ENCODE measurements at places on chromosomes 6 and 20.

GRCh38 chr20:60695226-60696000, 556.6 kb upstream of the CDH4 start:
- DNase-seq: no peak

- DNase-seq: no peak
These were observed 252.3 kb upstream of the KCNG1 start for GRCh38 chr20:51275181-51275580.

DNA sequence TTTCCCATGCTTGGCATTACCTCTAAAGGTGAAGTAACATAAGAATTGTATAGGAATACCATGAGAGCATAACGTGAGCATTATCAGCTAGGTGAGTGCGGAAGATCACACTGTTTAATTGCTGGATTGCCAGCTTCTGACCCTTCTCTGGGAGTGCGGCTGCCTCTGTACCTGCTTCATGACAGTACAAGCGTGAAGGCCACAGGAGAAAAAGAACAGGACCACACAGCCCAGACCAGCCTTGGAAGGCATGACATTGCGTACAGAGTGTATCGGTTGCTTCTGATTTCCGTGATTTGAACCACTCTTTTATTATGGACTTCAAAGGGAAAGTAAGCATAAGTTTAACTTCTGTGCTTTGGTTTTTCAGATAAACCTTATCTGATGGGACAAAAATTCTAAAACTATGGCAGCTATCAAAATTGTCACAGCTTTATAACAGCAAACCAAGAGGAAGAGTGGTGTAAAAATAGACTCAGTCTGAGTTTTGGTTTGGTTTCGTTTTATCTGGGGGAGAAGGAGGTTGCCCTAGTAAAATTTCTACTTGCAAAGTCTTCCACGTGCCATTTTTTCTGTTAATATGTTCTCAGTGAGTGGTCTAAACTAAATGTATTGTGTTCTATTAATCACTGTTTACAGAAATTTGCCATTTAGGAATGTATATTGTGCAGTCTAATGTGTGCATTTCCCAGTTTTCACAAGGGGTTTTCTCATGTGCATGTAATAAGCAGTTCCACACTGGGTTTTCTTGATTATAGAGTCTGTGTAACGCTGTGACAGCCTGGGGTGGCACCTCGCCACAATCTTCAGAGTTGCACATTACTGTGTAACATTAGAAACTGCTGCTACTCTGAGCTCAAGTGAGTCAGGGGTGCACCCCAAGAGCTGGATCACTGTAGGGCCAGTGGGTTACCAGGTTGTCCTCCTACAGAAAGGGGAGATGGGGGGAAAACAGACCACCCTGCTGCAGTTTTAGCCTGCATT, 97.3 kb downstream of the RPP40 start:
- no peak for DNase-seq

DNA sequence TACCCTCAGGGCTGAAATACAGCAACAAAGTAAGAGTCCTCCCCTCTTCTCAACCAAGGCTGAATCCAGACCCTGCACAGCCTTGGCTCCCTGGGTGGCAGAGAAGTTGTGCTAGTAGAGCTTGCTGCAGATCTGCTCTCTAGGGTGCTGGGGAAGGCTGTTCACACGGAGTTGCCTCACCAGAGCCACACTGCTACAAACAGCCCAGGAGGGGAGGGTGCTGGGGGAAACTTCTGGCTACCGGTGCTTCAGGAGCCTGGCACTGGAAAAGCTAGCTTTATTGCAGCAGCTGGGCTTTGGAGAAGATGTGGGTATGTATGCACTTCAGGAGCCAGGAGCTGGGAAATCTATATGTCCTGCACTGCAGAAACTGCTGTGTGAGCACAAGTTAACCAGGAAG, 37.6 kb upstream of the SUPT3H start:
- DNase-seq: no peak

- DNase-seq: no peak
These were observed 3.2 kb downstream of the SESN1 start for GRCh38 chr6:109091314-109092024.

DNA sequence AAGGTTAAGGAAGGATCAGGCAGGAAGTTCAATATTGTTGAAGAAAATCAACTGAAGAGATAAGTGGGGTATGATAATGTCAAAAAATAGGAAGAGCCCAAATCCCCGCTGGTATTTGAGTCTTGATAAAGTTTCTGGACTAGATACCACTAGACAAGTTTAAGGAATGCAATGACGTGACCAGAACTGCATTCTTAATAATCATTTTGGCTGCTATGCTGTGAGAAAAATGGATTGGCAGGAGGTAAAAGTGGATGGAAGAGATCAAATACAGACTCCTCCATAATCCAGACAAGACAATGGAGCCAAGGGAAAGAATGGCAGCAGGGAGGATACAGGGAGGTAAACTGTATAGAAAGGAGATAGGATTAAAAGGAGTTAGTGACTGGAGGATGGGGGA, 128.2 kb downstream of the COL12A1 start:
- DNase-seq: no peak

- DNase-seq: no peak
These were observed 166.9 kb downstream of the EYA2 start for GRCh38 chr20:47061549-47061948.

GRCh38 chr20:50186151-50186885, 4.3 kb upstream of the CEBPB start:
- DNase-seq: peak; percentile 97

DNA sequence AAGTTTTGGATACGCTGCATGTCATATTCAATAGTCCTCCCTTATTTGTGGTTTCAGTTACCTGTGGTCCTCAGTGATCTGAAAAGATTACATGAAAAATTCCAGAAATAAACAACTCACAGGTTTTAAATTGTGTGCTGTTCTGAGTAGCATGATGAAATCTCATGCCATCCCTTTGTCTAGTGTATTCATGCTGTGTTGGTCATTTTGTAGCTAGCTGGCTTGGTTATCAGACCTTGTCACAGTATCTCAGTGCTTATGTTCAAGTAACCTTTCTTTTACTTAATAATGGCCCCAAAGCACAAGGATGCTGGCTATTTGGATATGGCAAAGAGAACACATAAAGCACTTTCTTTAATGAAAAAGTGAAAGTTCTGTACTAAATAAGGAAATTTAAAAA, 78.3 kb downstream of the FUT9 start:
- no peak for DNase-seq

DNA sequence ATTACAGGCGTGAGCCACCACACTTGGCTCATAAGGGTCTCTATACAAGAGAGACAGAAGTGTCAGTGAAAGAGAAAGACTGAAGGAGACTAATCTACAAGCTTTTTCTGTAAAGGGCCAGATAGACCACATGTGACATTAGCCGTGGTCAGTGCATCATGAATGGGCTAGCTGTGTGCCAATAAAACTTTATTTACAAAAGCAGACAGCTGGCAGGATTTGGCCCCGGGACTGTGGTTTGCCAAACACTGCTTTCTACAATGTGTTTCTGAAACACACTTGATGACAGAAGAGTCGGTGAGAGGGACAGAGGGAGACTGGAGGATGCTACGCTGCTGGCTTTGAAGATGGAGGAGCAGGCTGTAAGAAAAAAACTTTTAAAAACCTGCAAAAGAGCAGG, 285.4 kb downstream of the TFAP2C start:
- no peak for DNase-seq

DNA sequence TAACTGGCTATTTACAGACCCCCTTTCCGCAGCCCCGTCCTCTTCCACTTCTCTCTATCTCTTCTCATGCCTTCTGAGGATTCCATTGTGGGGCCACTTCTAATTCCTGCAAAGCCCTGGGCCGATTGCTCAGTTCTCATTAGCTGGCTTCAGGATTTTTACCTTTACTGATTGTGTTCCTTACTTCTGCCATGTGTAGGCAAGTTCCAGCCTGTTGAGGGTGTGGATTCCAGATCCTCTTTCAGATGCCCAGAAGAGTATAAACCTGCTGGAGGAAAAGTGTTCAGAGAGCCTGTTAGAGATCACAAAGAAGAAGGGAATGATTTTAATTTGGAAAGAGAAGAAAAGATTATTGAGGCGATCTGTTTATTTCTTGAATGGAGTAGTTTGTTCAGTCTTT, 5.4 kb downstream of the DSE start:
- DNase-seq: no peak

DNA sequence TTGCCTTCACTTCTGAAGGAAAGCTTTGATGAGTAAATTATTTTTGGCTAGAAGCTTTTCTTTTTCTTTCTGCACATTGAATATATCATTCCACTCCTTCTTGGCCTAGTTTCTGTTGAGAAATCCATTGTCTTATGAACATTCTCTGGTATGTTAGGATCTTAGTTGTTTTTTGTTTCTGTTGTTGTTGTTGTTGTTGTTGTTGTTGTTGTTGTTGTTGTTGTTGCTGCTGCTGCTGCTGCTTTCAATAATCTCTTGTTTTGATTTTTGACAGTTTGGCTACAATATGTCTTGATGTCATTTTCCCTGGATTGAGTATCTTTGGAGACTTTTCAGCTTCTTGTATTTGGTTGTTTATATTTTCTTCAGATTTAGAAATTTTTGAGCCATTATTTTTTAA, 836.5 kb upstream of the MAN1A1 start:
- DNase-seq: no peak

DNA sequence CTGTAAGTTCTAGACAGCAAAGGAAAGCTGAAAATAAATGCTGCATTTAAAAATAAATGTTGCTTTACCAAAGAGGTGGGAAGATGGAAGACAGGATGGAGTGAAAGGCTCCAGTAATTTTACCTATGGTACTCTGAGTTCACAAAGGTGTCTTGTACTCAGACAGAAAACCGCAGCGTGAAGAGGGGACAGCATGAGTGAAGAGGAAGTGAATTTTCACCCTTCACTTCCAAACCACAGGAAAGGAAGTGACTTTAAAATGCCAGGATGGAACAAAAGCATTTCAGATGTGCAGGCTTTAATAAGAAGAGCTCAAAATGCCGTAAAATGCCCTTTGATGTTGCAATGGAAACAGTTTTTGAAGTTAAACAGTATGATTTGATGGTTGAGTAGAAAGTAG, 91.2 kb upstream of the TINAG start:
- no peak for DNase-seq

DNA sequence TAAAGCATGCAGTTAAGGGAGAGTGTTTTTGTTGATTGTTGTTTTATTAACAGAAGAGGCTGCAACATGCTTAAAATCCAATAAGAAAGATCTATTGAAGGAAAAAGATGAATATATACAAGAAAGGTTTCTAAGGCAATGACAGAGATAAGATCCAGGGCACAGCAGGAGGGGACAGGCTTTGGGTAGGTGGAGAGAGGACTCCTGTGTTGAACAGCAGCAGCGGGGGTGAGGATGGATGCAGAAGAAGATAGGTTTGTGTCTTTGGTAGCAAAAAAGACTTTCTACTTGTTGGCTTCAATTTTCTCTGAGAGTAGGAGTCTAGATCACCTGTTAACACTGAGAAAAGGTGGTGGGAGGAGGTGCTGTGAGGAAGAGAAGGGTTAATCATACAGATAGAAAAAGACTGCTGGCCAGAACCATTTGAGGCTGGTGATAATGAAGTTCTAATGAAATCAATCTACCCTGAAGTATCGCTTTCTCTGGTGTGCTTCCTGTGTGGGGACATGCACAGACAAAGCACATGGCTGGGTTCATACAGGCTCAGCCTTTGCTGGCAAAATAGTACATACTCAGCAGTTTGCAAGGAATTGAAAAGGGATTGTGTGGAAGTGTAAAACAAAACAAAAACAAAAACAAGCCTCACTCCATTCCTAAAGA, 17.2 kb upstream of the DST start:
- no peak for DNase-seq

GRCh38 chr20:56752274-56752673, 123.2 kb downstream of the TFAP2C start:
- DNase-seq: no peak

GRCh38 chr20:12074111-12074655, 156.5 kb downstream of the BTBD3 start:
- no peak for DNase-seq

DNA sequence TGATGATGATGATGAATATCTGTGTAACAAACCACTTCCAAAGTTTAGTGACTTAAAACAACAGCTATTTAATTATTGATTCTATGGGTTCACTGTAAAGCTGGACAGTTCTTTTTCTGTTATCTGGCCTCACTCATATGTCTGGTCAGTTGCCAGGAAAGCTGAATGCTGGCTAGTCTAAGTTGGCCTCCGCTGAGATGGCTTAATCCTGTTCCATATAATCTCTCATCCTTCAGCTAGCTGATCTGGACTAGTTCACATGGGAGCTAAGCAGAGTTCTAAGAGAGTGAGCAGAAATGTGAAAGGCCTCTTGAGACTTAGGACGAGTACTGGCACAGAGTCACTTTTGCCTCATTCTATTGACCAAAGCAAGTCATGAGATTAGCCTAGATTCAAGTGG, 334.7 kb upstream of the FLRT3 start:
- DNase-seq: no peak

DNA sequence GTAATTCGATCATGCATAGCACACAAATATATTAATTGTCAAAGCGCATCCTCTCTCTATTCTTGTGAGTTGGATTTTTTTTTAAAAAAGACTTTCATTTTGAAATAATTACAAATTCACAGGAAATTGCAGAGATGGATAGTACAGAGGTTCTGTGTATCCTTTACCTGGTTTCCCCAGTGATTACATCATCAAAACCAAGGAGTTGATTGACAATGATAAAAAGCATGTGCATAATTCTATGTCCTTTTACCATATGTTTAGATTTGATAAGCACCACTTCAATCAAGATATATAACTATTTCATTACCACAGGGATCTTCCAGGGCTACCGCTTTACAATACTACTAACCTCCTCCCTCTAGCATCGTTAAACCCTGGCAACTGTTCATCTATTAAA, 40.2 kb downstream of the CCN2 start:
- no peak for DNase-seq

DNA sequence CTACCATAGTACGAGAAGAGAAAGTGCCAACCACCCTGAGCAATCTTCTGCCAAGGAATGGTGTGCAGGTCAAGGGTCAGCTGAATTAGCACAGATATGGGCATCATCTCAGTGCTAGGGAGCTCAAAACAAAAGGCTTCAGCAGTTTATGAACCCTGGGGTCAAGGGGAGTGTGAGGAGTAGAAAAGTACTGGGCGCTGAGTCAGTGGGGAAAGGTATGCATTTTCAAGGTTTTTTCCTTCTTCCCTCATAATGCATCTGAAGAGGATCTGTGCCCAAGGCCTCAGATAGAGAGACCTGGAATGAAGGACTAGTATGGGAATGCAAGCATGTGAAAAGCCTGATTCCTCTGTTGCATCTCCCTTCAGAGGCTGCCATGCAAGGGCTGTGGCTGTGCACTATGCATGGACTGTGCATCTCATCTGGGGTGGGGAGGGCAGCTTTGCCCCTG, 81.7 kb downstream of the PERP start:
- DNase-seq: no peak

- no peak for DNase-seq
These were observed 202.5 kb upstream of the SGK1 start for GRCh38 chr6:134520181-134521115.

DNA sequence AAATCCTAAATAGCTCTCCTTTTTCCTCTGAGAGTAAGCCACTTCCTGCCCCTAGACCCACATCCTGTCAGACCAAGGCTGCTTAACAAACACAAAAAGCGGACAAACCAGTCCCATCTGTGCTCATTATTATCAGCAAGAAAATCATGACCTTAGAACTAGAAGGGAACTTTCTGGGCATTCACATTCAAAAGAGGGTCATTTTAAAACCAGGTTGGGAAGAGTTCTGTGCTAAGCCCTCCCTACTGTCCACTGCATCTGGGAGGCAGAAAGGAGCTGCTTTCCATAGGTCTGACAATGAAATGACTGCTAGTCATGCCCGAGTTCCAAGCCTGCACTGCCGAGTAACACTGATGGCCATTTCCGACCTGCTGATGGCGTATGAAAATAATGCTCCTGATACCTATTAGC, 15.4 kb downstream of the EZR start:
- no peak for DNase-seq

GRCh38 chr6:12238219-12238618, 51.9 kb upstream of the EDN1 start:
- DNase-seq: no peak

All from stimulated activated CD8-positive, alpha-beta memory T cell treated with anti-CD3 and anti-CD28 coated beads, Interleukin-4, amount 100 ng/mL, for 4 hours (primary cell).